Prostate gland (tissue), 2 donors: ENCODE measurements at places on chromosomes 6 and 20. TPM values are rescaled to one million over a fixed set of nuclear protein-coding genes. Genes with fewer than 3 reads are reported as not detected.
A peak's percentile ranks its signal among the peaks of the same experiment; 100 is the strongest.

DNA sequence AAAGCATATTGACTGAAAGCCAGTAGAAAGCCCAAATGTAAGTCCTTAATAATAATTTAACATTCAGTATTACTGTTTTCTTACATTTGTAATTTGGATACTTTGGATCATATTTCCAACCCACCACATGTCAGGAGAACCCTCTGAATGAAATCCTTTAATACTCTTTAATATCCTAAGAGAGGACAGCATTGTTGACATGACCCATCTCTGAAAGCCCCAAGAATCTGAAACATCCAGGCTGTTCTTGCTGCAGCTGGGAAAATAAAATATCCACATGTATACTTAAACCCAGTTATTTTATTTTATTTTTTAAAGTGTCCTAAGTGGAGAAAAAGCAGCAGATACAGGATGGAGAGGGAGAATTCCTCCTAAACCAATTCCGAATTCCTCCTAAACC, 130.8 kb upstream of the RIPOR2 start:
- DNase-seq = no peak

GRCh38 chr20:25257756-25258475, 10.0 kb downstream of the PYGB start:
- no peak for DNase-seq

DNA sequence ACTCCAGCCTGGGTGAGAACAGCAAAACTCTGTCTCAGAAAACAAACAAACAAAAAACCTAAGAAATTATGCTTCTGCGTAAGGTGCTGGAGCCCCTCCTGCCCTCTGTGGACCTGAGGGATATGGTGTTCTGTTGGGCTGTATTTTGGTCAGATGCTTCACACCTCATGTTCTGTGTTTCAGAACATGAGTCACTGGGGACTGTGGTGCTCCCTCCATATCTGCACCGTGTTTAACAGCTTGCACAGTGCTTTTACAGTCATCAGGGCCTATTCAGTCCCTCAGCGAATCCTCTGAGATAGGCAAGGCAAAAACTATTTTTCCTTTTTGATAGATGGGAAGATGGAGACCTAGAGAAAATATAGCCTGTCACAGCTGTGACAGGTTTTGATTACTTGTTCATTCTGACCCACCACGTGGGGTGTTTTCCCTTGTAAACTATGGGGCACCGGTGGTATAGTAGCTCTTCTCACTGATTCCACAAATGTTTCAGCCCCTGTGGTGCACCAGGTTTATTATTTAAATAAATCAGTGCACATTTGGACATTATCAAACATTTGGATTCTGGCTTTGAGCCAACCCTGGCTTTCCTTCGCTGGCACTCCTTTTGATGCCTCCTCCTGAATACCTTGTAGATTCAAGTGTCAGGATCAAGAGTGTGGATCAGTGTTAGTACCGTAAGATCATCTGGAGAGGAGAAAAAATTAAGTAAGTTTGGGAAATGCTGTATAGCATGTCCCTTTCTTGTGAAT, 9.6 kb downstream of the TTPAL start:
- DNase-seq = no peak

GRCh38 chr20:38298768-38299288, 5.1 kb upstream of the BPI start:
- peak; percentile 70 for DNase-seq

- no peak for DNase-seq
Measured at GRCh38 chr6:21751608-21752007, 158.1 kb downstream of the SOX4 start.

- DNase-seq = no peak
Measured at GRCh38 chr20:34165018-34165619, 53.1 kb upstream of the EIF2S2 start.

DNA sequence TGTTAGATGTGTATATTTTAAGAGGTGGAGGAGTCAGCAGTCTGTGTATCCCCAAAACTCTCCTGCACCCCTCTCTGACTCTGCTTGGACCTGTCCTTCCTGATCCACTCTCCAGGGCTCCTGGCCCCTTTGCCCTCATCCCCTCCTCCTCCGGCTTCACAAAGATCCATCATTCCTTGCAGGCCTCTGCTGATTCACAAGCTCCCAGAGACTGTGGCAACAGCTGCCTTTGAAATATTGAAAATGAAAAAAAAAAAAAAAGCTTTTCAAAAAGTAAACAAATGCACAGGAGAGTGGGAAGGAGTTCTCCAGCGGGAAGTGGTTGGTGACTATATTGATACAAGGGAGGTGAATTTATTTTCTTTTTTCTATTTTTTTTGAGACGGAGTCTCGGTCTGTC, 330.2 kb upstream of the SULF2 start:
- DNase-seq = no peak

DNA sequence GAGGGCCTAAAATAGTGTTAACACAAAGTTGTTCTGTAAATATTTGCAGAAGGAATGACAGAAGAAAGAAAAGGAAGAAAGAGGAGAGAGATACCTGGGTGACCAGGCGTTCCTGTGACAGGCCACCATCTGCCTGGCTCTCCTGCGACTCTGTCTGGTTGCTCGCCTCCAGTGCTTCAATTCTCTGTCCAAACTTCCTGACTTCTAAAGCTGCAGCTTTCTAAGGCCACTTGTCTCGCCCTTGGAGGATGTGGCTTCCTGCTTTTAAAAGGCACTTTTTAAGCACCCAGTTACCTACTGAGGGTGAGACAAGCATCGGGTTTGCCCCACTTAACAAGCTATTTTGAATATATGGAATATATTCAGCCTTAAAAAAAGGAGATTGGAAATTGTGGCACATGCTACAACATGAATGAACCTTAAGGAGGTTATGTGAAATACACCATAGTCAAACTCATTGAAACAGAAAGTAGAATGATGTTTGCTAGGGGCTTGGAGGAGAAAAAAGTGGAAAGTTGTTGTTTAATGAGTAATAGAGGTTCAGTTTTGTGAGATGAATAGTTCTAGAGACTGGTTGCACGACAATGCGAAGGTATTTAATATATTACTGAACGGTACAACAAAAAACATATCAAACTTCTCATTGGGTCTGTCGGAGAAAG, 32.8 kb downstream of the VIP start:
- no peak for DNase-seq

SLC17A3 gene
- total RNA-seq = not detected

OXT gene
- total RNA-seq = 9.8 TPM

MUC21 gene
- 0.28 TPM for total RNA-seq

CCN2 gene
- 120 TPM for total RNA-seq

ENPP5 gene
- total RNA-seq = 45.7 TPM
